ENCODE measurements at places on chromosomes 2 and 18.

DNA sequence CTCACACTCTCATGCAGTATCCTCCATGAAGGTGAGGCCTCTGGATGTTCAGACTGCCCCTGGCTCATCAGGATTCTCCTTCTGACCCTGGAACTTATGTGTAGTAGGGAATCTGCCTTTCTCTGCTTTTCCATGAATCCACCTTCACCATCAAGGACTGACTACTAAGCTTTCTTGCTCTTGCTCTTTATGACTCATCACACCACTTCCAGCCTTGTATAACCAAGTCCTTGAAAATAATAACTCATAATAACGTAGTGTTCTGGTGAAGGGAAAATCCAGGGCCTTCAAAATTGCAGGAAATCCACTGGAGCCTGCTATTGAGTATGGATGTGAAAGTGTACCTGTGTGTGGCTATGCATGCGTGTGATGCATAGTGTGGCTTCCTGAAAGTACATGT lies 11.3 kb upstream of the KCNS3 start:
- no peak for DNase-seq

GRCh38 chr18:76075777-76076176 lies 419.3 kb downstream of the ZNF516 start:
- no peak for DNase-seq

GRCh38 chr2:43475137-43475846 lies 120.5 kb downstream of the THADA start:
- no peak for DNase-seq

DNA sequence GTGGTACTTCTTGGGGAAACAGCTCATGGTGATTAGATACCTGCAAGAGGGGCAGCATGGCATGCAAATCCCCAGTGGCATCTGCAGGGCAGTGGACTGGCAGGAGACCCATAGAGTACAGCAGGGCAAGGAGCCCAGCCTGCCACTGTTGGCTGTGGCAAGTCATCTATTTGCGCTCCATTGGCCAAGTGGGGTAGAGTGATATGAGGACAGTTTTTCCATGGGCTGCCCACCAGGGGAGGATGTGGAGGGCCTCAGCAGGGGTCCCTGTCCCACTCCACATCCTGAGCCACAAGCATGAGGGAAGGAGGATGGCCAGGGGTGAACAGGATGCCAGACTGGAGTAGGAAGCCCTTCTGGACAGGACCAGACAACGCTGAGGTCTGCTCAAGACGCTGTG lies 50.9 kb upstream of the OTOF start:
- DNase-seq, result no peak

DNA sequence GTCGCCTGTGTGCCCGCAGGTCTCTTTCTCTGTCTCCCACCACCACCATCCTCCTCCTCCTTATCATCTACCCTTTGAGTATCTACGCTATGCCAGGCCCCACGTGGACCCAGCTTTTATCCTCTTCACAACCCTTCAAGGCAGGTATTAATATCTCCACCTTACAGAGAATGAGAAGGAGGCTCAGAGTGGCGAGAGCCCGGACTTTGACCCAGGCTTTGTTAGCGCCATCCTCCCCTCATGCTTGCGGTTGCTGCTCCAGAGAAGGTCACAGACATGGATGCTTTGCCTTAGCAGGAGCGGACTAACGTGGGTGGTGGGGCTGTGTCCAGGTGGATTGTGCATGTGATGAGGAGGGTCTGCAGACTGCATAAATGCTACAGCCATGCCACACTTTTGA lies 119.8 kb downstream of the CELF4 start:
- DNase-seq, result no peak

DNA sequence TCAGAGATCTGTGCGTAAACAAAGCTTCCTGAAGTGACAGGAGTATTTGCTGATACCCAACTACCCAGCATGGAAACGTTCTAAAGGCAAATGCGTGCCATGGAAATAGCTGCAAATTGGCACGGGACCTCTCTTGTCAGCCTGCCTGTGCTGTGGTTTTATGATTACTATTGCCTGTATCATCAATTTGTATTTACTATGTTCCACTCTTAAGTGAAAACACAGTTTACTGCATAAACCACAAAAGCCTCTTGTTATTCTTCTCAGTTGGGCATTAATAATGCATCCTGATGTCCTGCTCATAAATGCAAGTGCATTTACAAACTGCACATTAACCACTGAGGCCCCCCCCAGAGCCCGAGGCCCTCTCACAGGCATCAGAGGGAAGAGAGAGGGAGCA lies 196.6 kb upstream of the SLC35G4 start:
- DNase-seq, result no peak

All from heart left ventricle (tissue), 16 donors.